ENCODE measurements at places on chromosomes 1 and 21. TPM values are rescaled to one million over a fixed set of nuclear protein-coding genes. Genes with fewer than 3 reads are reported as not detected.
A peak's percentile ranks its signal among the peaks of the same experiment; 100 is the strongest.

GRCh38 chr1:16478091-16478490, 36.0 kb downstream of the RNU1-1 start:
- no peak overlapping the region for H3K4me3 ChIP-seq
- peaks cover 39% of the 10 kb centered on the region for H3K36me3 ChIP-seq
- H3K27ac ChIP-seq, result no peak overlapping the region
- H3K27me3 ChIP-seq, result no peaks in the 10 kb centered on the region
- H3K4me1 ChIP-seq, result no peaks in the 10 kb centered on the region

Gene DNASE2B
- total RNA-seq, result not detected

Gene SIPA1L2
- total RNA-seq, result 20.4 TPM

- no peak overlapping the region for H3K27ac ChIP-seq
- no peak for DNase-seq
- no peaks in the 10 kb centered on the region for H3K27me3 ChIP-seq
- no peak overlapping the region for H3K4me3 ChIP-seq
Measured at GRCh38 chr1:50851034-50851433, 109.0 kb downstream of the FAF1 start.

DNA sequence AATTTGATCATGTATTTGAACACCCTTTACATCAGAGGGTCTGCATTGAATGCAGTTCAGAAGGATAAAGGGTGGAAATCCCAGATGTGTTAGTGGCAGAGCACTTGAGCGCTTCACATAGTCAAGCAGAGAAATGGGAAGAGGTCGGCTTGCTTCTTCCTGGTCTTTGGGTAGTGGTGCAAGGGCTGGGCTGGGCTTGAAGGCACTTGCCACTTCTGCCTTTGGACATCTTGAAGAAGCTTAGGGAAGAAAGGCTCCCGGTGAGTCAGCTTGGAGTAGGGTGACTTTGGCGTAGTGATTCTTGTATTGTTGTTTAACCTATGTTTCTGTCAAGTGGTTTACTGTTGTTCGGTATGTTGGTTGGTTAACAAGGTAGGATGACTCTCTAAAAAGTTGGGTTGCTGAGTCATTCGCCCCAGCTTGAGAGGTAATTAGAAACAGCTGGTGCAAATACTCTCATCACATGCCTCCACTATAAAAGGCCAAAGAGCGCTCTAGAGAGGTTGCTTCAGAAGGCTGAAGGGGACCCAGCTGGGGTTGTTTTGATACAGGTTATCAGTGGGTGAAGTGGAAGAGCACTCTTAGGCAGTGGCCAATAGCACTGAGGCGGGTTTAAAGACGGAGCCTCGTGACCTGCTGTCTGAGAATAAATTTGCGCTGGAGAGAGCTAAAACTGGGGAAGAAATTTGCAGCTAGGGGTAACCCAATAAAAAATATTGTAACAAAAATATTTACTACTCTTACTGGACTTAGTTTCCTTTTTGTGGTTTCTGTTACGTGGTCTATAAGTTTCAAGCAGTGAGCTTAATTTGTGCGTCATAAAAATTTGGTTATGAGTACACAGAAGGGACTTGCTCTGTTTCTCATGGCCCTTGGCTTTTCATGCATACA, 1.4 kb downstream of the BACH1 start:
- DNase-seq, result no peak
- H3K4me3 ChIP-seq, result peak overlapping the region; percentile 75
- H3K4me1 ChIP-seq, result peaks cover 49% of the 10 kb centered on the region
- no peaks in the 10 kb centered on the region for H3K36me3 ChIP-seq

GRCh38 chr1:2460203-2460602, 15.9 kb upstream of the PLCH2 start:
- no peaks in the 10 kb centered on the region for H3K36me3 ChIP-seq
- no peak for DNase-seq
- no peaks in the 10 kb centered on the region for H3K4me1 ChIP-seq
- no peak overlapping the region for H3K4me3 ChIP-seq
- no peak overlapping the region for H3K27ac ChIP-seq

GRCh38 chr1:112698366-112699310, 8.3 kb downstream of the RHOC start:
- H3K4me1 ChIP-seq, result peaks cover 47% of the 10 kb centered on the region
- DNase-seq, result no peak
- H3K4me3 ChIP-seq, result no peak overlapping the region
- H3K36me3 ChIP-seq, result peaks cover 48% of the 10 kb centered on the region
- H3K27ac ChIP-seq, result peak overlapping the region; percentile 72

- peaks cover 27% of the 10 kb centered on the region for H3K4me1 ChIP-seq
- no peaks in the 10 kb centered on the region for H3K27me3 ChIP-seq
- H3K36me3 ChIP-seq, result no peaks in the 10 kb centered on the region
- H3K27ac ChIP-seq, result peak overlapping the region; percentile 88
- peak overlapping the region; percentile 19 for H3K4me3 ChIP-seq
- DNase-seq, result no peak
Measured at GRCh38 chr21:44949779-44950198, 10.0 kb downstream of the SLX9 start.

DNA sequence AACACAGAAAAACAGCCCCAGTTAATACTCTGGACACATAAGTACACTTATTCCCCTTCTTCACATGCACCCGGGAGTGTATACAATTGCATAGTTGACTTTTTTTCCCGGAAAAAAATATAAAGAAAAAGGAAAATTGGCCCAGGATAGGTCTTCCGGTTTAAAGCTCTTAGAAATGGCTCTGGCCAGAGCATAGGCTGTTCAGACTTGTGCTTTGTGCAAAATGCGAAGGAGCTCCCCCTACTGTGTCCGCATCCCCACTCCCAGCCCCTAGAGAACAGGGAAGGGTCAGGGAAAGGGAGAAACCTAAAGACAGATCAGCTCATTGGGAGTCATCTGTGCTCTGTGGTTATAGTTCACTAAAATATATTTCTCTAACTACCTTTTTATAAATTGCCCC, 5.5 kb upstream of the MTMR11 start:
- H3K36me3 ChIP-seq, result peaks cover 28% of the 10 kb centered on the region
- peak overlapping the region; percentile 5 for H3K27ac ChIP-seq
- H3K4me3 ChIP-seq, result no peak overlapping the region
- no peak for DNase-seq

Gene HTR1D
- total RNA-seq, result not detected

GRCh38 chr21:37396855-37397254, 30.3 kb downstream of the DYRK1A start:
- no peaks in the 10 kb centered on the region for H3K27me3 ChIP-seq
- no peak overlapping the region for H3K4me3 ChIP-seq
- H3K4me1 ChIP-seq, result peaks cover 33% of the 10 kb centered on the region

GRCh38 chr1:145975216-145975615, 10.7 kb downstream of the POLR3GL start:
- no peak overlapping the region for H3K27ac ChIP-seq
- DNase-seq, result no peak
- no peak overlapping the region for H3K4me3 ChIP-seq
- H3K27me3 ChIP-seq, result no peaks in the 10 kb centered on the region

DNA sequence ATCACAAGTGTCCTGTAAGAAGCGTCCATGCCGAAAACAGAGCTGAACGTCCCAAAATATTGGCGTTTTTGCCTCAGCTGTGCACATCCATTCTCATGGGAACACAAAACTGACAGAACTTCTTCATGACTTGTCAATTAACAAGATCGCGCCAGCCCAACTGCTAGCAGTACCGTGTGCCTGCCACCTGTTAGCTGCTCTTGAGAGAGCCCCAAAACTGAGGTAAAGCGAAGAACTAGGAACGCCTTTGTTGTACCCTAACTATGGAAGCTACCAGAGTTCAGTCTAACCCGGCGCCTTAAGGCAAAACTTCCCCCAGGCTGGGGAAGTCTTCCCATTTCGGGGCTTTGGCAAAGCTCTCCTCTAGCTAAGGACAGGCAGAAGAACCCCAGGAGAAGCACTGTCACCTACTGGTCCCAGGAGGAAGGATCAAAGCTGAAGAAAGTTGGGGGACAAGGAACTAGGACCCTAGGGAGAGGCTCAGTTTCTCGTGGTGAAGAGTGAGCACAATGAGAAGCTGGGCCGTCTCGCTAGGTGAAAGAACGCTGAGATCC, 719 bp downstream of the EYA3 start:
- H3K36me3 ChIP-seq, result no peaks in the 10 kb centered on the region
- H3K27me3 ChIP-seq, result no peaks in the 10 kb centered on the region
- H3K4me3 ChIP-seq, result peak overlapping the region; percentile 87
- DNase-seq, result no peak
- H3K4me1 ChIP-seq, result peaks cover 10% of the 10 kb centered on the region

Gene AUNIP
- not detected for total RNA-seq

GRCh38 chr1:162463021-162463420, 34.6 kb upstream of the UHMK1 start:
- H3K4me1 ChIP-seq, result no peaks in the 10 kb centered on the region
- no peaks in the 10 kb centered on the region for H3K27me3 ChIP-seq
- H3K27ac ChIP-seq, result no peak overlapping the region

Gene C1QA
- total RNA-seq, result 234 TPM

Gene NES
- total RNA-seq, result 30.6 TPM

- no peaks in the 10 kb centered on the region for H3K4me1 ChIP-seq
- DNase-seq, result no peak
- no peaks in the 10 kb centered on the region for H3K36me3 ChIP-seq
- no peaks in the 10 kb centered on the region for H3K27me3 ChIP-seq
- H3K27ac ChIP-seq, result no peak overlapping the region
Measured at GRCh38 chr1:37148663-37149062, 114.3 kb upstream of the GRIK3 start.

Gene BARHL2
- not detected for total RNA-seq

Gene S100A10
- 107 TPM for total RNA-seq

DNA sequence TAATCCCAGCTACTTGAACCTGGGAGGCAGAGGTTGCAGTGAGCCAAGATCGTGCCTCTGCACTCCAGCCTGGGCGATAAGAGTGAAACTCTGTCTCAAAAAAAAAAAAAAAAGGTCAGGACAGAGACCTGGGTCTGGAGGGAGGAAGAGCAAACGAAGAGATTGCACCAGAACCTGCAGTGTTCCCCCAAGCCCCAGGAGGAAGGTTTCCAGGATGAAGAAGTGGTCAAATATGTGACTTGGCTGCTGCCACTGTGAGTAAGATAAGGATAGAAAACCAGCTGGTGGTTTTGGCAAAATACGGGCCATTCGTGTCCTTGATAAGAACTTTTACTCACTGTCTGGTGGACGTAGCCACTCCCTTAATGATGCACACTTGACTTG, 42.2 kb downstream of the CLDN14 start:
- H3K4me3 ChIP-seq, result no peak overlapping the region
- H3K27me3 ChIP-seq, result no peaks in the 10 kb centered on the region
- H3K4me1 ChIP-seq, result no peaks in the 10 kb centered on the region
- DNase-seq, result no peak

GRCh38 chr1:245997471-245998258, 509.4 kb downstream of the SMYD3 start:
- H3K27me3 ChIP-seq, result no peaks in the 10 kb centered on the region
- no peak overlapping the region for H3K4me3 ChIP-seq
- no peak overlapping the region for H3K27ac ChIP-seq
- H3K36me3 ChIP-seq, result no peaks in the 10 kb centered on the region
- DNase-seq, result no peak
- no peaks in the 10 kb centered on the region for H3K4me1 ChIP-seq

DNA sequence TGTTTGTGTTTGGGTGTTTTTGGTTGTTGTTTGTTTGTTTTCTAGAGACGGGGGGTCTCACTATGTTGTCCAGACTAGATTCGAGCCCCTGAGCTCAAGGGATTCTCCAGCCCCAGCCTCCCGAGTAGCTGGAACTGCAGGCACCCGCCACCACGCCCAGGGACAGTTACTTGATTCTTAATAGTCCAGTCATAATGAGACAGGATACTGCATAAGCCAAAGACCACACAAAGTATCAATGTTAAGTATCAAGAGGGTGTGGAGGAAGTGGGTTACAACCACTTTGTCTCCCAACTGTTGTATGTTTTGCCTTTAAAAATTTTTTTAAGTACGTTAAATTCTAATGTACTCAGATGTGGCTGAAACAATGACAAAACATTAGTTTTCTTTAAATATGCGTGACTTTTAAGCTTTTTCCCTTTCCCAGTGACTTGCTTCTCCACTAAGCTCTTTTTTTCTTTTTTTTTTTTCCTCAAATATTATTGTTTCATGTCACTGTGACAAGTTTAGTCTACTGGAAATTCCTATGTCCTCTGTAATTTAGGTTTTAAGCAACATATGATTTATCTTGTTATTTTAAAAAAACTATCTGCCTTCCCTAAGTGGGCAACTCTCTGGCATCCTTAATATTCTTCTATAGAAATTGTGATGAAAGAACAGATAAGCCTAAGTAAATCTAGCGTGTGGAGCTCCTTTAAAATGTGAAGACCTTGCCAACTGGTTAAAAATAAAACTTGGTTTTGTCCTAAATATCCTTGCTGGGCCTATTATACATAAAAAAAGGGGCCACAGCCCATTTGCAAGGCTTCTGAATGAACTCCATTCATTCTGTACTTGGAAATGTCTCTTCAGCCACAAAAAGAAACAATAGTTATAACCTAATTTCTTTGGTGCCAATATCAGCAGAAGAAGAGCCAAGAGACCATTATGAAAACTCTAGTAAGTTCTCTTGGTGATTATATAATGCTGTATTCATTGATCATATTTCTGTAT, 56.2 kb upstream of the DPH5 start:
- no peak overlapping the region for H3K4me3 ChIP-seq
- DNase-seq, result no peak
- H3K27me3 ChIP-seq, result no peaks in the 10 kb centered on the region
- H3K4me1 ChIP-seq, result no peaks in the 10 kb centered on the region

GRCh38 chr21:46325073-46325912, 1.3 kb downstream of the PCNT start:
- H3K27ac ChIP-seq, result peak overlapping the region; percentile 72
- DNase-seq, result no peak
- H3K36me3 ChIP-seq, result peaks cover 6% of the 10 kb centered on the region
- no peaks in the 10 kb centered on the region for H3K27me3 ChIP-seq

GRCh38 chr21:14955936-14956520, 108.8 kb downstream of the NRIP1 start:
- no peak overlapping the region for H3K4me3 ChIP-seq
- H3K27me3 ChIP-seq, result no peaks in the 10 kb centered on the region
- H3K27ac ChIP-seq, result no peak overlapping the region
- H3K4me1 ChIP-seq, result no peaks in the 10 kb centered on the region
- DNase-seq, result no peak
- no peaks in the 10 kb centered on the region for H3K36me3 ChIP-seq

DNA sequence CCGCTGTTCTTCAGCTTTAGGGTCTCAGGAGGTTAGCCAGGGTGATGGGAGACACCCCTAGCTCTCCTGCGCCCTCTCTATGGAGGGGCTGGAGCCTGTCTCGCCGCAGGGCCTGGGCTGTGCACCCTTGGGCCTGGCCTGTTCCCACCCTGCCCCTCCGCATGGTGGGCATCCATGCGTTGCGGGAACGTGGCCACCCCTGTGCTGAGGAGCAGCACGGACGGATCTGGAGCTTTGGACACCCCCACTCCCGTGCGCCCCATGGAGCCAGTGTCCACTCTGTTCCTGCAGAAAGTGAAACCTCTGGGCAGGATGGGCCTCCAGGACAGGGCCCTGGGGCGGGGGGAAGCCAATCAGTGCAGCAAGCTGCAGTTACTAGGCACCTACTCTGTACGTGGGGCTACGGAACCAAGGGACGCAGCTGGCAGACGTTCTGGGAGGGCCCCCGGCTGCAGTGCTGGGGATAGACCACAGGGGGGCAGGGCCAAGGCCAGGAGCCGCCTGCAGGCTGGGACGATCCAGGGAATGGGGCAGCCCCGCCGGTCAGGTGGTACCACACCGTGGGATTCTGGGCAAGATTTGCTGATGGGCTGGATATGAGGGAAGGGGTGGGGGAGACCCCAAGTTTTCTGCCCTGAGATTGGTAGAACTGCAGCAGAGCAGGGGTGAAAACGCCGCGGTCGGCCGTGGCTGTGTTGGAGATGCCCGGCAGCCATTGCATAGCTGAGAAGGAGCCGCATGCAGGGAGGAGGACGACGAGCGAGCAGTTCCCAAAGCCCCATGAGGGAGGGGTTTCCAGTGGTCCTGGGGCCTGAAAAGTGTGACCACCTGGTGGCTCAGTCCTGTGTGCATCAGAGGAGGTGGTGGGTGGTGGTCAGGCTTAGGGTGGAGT, 43.3 kb downstream of the TP73 start:
- H3K4me1 ChIP-seq, result peaks cover 5% of the 10 kb centered on the region
- DNase-seq, result no peak
- no peaks in the 10 kb centered on the region for H3K36me3 ChIP-seq
- H3K27ac ChIP-seq, result no peak overlapping the region
- H3K4me3 ChIP-seq, result no peak overlapping the region
- H3K27me3 ChIP-seq, result no peaks in the 10 kb centered on the region

Measured in thoracic aorta (tissue), 2 donors.